ENCODE measurements at places on chromosomes 4 and X.

DNA sequence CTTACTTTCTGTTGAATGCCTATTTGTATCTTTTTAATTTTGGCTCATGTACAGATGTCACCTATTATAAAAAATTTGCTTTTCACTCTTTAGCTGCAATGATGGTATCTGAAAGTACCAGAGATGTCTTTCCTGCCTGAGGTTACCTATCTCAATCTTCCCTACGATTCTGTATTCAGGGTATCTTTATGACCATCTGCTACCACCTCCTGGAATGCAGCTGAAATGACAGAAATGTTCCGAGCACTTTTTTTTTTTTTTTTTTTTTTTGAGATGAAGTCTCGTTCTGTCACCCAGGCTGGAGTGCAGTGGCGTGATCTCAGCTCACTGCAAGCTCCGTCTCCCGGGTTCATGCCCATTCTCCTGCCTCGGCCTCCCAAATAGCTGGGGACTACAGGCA is 136.4 kb downstream of the REPS2 start:
- peak; percentile 8 for DNase-seq

DNA sequence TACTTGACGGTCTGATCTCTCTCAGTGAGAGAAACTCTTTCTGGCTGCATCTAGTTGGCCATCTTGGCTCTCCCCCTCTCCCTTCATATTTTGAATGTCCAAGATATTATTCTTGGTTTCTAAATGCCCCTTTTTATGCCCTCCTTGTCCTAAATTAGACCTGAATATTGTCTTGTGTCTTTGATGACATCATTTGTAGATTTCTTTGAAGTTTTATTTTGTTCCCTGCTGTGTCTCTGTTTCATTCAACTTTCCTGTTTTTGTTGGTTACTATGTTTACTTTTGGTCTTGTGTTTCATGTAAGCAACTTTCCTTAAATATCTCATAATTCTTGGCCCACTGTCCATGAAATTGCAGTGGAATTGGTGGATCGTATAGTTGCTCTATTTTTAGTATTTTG is 46.1 kb upstream of the PASD1 start:
- no peak for DNase-seq

DNA sequence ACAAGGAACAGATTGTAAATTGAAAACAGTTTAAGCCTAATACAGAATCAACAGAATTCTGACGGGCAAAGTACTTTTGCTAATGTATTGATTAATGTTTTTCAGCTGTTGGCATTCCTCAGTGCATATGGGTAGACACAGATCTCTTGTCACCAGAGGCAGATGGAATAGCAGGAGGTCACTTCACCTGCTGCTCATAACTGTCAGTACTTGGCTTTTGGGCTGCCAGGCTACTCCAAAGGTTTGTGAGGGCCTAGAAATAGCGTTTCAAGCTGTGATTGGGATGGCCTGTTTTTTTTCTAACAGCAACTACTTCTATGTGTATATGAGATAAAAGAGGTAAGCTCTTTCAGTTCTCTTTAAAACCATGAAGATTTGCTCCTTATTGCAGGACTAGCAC is 307.5 kb upstream of the ANXA10 start:
- no peak for DNase-seq

- DNase-seq, result no peak
These were observed 5.4 kb upstream of the CNGA2 start for GRCh38 chrX:151729056-151729725.

GRCh38 chr4:153095448-153096204 is 108.6 kb upstream of the TRIM2 start:
- DNase-seq, result no peak

DNA sequence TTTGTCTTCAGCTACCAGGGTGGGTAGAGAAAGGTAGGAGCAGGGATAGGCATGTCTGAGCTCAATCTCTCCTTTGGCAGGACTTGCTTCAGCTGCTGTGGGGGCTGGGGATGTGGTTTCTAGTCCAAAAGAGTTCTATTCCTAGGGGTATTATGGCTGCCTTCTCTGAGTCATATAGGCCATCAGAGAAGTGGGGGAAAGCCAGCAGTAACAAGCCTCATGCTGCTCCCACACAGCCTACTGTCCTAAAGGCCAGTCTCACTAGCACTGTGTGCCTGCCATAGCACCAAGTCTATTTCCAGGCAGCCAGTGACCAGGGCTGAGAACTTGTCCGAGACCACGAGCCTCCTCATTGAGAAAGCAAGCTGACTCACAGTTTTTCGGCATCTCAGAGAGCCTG is 270.6 kb downstream of the DCAF12L2 start:
- DNase-seq, result no peak

DNA sequence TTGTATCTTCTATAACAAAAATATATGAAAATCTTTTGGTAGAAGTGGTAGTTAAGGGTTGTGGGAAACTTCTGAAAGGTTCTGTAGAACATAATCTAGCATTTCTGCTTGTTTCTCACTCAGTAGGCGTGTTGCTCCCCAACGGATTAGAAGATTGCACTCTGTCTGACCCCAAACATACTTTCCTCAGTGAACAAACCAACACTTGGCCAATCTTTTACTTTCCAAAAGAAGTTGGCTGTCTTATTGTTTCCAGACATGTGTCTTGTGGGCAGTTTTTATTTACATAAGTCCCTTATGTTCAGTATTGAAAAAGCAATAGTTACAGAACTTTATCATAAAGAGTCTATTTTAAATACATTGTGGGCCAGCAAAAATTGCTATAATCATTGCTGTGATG is 312.8 kb upstream of the EPHA5 start:
- DNase-seq, result no peak

DNA sequence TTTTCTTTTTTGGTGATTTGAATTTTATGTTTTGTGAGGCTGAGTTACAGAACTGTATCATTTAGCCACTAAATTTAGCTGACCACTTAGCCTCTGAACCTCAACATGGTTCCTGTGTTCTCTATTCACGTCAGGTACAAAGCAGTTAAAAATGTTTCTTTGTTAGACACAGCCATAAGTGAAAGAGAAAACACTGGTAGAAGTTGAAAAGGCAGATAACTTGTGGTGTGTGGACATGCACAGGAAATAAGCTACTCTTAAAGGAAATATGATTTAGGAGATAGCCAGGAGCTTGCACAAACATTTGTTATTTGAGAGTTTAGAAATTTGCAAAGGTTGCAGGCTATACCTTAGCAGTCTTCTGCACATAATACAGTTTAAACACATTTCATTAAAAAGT is 171.0 kb upstream of the RPS6KA3 start:
- DNase-seq, result no peak

DNA sequence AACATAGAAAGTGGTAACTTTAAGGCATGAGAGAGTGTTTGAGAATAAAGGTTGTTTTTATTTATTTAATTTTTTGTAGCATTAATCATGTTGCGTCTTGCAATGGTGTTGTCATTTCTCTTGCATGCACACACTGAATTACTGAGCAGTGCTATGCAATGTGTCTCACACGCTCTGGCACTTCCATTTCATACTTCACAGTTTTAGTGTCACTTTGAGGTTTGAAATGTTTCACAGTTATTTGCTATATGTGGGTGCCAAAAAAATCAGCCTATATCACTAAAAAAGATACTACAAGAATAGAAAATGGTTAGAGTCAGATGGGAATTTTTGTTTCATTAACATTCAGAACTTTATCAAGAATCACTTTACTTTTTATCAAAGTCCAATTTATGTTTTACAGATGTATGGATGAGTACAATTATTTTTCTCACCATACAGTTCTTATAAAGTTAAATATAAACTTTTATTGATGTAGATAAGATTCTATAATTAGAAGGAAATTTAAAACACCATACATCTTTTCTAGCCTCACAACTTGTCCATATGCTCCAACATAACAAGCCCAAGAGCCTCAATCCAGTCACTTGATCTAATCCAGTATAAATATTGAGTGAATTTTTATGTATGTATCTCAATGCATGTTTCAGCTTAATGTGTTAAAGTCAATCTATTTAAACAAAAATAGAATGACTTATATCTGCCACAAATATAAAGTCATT is 114.0 kb downstream of the IQCM start:
- DNase-seq, result no peak

- no peak for DNase-seq
These were observed 51.9 kb downstream of the CCNI start for GRCh38 chr4:77023920-77024319.

GRCh38 chr4:38386005-38386551 is 277.9 kb upstream of the KLF3 start:
- DNase-seq, result no peak

DNA sequence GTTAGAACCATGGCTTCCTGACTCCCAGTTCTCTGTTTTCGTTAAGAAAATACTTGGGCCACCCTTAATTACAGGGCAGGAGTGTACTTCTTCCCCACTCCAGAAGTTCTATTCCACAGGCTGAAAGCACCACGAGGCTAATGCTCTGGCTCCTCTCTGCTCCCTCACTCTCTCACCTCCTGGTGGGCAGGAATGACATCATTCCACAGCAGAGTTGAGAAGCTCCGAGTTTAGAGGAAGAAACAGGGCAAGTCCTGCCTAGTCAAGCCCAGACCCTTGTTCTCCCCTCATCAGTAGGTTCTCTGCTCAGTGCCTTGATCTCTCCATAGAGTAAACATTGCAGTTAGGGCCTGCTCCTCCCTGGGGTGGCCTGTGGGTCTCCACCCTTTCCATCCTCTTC is 343.8 kb upstream of the CLNK start:
- DNase-seq, result no peak

GRCh38 chrX:13304052-13304451 is 15.8 kb downstream of the ATXN3L start:
- DNase-seq, result no peak

GRCh38 chr4:84740057-84740456 is 157.1 kb downstream of the CDS1 start:
- no peak for DNase-seq

GRCh38 chrX:101219116-101219863 is at the start of gene DRP2:
DRP2 (plus strand) TSS chrX:101219786; CDS start chrX:101231648, 11,862 bp downstream.
- no peak for DNase-seq

GRCh38 chr4:167234316-167234881 is at the start of gene SPOCK3:
SPOCK3 (minus strand) TSS chr4:167234494.
- peak; percentile 78 for DNase-seq

DNA sequence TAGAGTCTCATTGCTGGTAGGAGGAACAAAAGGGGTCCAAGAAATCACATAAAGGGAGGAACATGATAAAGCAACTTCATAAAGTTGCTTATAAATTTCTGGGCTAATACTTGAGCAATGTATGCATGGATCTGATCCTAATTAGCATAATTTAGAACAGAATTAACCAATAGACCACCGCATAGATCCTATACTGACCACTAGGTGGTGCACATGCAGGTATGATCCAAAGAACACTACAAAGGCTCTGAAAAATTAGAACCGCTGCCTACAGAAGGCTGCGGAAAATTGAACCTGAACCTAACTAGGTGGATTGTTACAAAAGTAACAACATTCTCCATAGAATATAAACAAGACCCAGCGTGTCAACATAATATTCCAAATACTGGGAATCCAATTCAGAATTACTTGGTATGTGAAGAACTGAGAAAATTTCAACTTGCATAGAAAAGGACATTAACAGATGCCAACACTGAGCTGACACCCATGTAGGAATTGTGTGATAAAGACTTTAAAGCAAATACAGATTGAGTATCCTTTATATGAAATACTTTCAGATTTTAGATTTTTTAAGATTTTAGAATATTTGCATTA is 23.3 kb downstream of the BRCC3 start:
- peak; percentile 33 for DNase-seq

DNA sequence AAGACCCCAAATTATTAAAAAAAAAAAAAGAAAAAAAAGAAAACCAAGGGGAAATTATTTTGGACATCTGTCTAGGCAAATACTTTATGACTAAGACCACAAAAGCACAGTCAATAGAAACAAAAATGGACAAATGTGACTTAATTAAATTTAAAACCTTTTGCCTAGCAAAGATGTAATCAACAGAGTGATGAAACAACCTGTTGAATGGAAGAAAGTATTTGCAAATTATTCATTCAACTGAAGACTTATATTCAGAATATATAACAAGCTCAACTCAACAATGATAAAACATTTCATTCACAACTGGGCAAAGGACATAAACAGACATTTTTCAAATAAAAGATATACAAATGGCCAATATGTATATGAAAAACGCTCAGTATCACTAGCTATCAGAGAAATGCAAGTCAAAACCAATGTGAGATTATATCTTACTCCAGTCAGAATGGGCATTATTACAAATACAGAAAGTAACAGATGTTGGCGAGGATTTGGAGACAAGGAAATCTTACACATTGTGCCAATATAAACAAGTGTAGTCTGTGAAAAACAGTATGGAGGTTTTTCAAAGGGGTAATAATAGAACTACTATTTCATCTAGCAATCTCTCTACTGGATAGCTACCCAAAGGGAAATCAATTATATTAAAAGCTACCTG is 67.1 kb downstream of the FAAH2 start:
- DNase-seq, result no peak

GRCh38 chr4:154503598-154503997 is 12.0 kb upstream of the DCHS2 start:
- no peak for DNase-seq

GRCh38 chr4:71120831-71121524 is 127.5 kb downstream of the DCK start:
- DNase-seq, result no peak

DNA sequence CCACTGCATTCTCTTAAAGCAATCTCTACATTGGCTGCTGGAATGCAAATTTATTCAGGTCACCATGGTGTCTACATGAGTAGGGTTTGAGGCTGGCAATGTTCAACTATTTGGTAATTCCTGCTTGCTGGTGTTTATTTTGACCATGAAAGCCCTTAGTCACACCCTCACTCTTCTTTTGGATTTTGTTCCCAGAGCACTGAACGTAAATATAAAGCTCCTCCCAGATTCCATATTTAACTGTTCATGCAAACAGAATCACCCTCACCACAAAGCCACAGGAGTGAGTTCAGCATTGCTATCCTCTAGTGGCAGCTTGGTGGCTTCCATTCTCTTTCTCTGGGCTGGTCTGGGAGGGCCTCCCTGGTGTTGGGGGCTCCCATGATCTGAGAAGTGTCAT is 82.8 kb downstream of the LNX1 start:
- no peak for DNase-seq

- no peak for DNase-seq
These were observed 39.7 kb downstream of the ENPEP start for GRCh38 chr4:110515676-110516075.

DNA sequence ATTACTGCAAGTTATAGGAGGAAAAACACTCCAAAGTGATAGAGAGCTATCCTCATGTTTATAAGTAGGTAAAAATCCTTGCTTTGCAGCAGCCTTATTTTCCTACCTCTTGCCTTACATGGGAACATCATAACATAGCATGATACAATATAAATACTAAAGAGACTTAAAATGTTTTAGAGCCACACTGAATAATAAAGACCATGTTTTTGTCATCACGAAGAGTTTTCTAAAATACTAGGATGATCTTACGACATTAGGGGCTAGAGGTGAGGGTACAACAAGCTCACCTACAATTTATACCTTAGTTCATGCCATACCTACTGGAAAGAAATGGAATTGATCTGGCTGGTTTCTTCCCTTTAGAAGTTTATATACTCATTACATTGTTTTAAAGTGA is 184.8 kb downstream of the FBXW7 start:
- no peak for DNase-seq

Data from WERI-Rb-1 (cell line).